ENCODE measurements at places on chromosomes 3 and 15.

GRCh38 chr15:89497231-89497630, 848 bp upstream of the RHCG start:
- DNase-seq: no peak

GRCh38 chr3:127677541-127678314, 5.0 kb downstream of the ABTB1 start:
- DNase-seq: no peak

DNA sequence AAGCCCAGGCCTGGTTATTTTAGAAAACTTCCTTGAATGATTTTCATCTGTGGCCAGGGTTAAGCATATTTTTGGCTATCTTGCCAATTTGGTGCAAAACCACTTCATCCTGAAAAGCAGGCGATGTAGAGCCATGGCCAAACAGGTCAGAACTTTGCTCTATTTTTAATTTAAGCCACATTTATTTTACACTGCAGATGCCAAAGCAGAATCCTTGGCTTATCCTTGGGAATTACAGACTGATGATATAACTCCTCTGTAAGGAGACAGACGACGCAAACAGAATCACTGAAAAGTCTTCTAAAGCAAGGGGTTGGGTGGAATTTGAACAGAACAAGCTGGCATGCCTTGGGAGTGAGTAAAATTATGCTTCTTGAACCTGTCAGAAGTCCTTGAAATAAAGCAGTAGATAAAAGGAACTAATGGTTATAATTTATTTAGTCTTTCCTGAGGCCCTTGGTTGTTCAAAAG, 121.9 kb downstream of the CHST2 start:
- no peak for DNase-seq

DNA sequence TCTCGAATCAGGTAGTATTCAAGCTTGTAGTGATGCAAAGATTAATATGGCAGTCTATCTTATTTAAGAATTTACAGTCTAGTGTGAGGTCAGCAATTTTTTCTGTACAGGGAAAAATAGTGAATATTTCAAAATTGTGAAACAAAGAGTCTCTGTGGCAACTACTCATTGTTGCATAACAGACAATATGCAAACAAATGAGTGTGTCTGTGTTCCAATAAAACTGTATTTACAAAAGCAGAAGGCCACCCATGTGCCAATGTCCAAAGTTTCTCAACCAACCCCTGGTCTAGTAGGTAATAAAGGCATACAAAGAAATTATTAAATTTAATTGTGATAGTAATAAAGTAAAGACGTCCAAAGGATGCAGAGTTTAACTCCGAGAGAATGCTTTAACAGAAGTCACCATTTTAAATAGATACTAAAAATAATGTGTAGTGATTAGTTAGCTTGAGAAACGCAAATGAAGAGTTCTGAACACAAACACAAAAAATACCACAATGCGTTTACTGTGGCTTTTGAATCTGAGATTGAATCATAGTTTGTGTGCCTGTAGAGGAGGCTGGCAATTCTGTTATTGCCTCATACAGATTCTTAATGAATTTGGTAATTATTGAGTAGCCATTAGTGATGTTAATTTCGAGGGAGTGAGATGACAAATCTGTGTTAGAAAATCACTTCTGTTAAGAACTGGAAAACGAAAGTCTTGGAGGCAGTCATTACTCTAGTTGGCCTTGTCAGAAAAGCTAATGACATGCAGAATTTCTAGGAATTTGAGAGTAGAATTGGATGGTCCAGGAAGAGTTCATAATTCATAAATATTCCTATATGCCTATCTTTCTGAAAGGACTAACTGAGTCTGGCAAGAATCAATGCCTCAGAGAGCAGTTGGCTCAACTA, 48.7 kb downstream of the CADM2 start:
- no peak for DNase-seq

- DNase-seq: peak; percentile 82
These were observed 1.1 kb downstream of the PLXNB1 start for GRCh38 chr3:48428572-48429316.

GRCh38 chr15:70264014-70264582, 166.4 kb upstream of the TLE3 start:
- DNase-seq: no peak

DNA sequence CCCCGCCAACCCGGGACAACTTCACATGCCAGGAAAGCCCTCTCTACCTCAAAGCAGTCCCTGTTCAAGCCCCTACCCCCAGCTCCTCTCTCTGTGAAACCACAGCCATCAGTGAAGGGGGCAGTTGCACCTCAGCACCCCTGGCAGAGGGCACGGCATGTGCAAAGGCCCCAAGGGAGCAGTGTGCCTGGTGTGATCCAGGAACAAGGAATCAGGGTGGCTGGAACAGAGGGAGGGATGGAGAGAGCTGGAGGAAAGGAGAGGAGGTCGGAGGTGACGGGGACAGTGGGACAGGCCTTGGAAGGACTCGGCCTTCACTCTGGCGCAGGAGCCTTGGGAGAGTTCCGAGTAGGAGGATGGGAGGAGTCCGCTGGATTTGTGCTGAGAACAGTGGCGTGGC, 26.5 kb upstream of the IQSEC1 start:
- DNase-seq: no peak

DNA sequence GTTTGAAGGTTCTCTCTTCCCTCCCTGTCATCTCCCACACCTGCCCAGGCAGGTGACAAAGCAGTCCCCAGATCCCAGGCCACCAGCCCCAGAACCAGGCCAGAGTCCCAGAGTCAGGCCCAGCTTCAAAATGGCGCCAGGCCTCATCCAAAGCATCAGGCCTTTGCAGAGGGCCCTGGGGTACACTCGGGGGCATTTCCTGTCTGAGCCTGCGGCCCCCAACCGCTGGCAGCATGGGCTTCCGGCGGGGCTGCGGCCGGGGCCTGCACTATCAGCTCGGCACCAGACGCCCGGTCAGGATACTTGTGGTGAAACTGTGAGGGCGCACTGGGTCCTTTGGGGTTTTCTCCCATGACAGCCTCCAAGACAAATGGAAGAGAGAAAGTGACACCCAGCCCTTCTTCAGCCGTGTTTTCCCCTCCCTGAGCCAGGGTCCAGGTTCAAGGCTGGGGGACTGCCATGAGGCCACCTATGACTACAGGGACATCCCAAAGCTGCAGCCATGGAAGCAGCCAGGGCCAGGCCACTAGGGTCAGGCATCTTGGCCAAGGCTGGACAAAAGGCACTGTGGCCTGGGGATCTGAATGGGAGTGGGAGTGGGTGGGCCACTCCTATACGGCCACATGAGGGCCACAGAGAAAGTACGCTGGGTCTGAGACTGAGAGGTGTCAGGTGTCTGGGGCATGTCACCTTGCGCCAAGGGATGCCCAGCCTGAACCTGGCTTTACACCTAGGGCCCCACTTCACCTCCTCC, 33.9 kb downstream of the RPN1 start:
- no peak for DNase-seq

DNA sequence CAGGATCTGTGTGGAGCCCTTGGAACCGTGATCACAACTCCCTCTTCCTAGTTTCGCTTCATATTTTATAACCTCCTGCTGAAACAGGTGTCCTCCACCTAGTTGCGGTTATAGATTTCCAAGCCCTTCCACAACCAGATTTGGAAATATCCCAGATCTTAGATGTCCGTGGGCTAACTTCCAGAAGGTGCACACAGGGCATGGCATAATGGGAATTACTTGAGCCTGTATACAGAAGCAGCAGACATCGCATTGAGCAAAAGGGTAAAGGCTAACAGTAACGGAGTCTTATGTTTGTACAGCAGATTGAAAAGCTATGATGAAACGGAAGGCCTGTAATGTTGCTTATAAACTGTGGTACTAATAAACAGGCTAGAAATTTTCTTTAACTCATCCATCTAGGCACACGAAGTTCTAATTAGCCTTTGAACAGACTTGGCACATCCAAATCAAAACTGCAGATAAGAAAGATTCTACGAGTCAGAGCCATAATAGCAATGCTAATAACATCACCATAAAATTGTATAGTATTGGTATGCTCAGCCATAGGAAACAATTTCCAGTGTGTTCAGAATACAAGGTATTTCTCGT, 1.2 kb upstream of the USF3 start:
- DNase-seq: no peak

GRCh38 chr15:70327856-70328678, 230.3 kb upstream of the TLE3 start:
- DNase-seq: no peak

GRCh38 chr3:98623572-98624280, 30.3 kb upstream of the CPOX start:
- no peak for DNase-seq

GRCh38 chr3:127233371-127233770, 40.4 kb downstream of the PRR23E start:
- DNase-seq: no peak

Data from type B pancreatic cell (in vitro differentiated cells).